ENCODE measurements at places on chromosomes 16 and 17.

DNA sequence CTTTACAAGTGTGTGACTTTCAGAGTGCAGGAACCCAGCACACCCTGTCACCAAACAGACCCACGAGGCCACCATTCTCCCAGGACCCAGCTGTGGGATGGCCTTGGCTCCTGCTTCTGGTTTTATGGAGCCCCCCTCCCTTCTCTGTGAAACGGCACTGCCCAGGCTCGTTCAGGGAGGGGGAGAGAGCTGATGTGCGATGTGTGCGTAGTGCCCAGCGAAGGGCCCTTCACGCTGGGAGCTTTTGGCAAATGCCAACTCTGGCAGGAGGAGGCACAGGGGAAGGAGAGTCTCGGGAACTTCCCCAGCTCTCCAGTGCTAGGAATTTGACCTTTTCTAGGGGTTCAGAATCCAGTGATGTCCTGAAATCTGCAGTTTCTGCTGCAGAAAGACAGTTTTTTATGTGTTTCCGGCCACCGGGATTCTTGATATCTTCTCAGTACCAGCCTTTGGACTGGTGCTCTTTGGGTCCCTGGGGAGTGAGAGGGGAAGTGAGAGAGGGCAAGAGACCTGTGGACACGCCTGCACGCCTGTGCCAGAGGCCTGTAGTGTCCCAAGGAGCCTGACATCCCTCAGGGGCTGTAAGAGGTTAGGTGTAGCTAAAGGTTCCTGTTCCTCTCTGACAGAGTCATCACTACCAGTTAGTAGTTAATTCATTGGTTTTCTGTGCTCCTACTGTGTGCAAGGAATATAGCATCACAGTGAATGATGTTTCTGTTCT is 45.1 kb downstream of the CMIP start:
- no peak for DNase-seq

DNA sequence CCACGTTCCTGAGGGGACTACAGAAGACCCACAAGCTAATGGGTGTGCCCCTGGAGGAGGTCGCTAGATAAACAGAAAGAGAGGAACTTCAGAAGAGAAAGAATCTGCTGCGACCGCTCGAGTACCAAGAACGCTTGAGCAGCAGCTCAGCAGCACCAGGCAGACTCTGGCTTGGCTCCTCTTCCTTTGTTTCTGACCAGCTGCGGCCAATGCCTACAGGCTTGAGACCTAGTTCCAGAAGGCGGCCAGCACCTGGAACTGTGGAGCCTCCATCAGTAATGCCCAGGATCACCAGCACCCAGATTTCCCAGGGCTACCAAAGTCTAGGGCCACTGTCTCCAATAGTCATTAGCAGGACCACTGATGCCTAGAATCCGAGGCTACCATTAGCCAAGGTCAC is 26.0 kb upstream of the GOSR2 start:
- DNase-seq, result no peak

GRCh38 chr17:47315451-47316266 is 8.1 kb upstream of the EFCAB13 start:
- DNase-seq, result peak; percentile 48

GRCh38 chr17:8091033-8091687 is 3.6 kb upstream of the ALOX12B start:
- DNase-seq, result no peak

- no peak for DNase-seq
These were observed 4.6 kb upstream of the CD7 start for GRCh38 chr17:82321947-82322466.

- DNase-seq, result no peak
These were observed 26.2 kb upstream of the ZNF652 start for GRCh38 chr17:49388290-49388640.

- DNase-seq, result peak; percentile 63
These were observed 102.7 kb downstream of the ABCC6 start for GRCh38 chr16:16120382-16121184.

DNA sequence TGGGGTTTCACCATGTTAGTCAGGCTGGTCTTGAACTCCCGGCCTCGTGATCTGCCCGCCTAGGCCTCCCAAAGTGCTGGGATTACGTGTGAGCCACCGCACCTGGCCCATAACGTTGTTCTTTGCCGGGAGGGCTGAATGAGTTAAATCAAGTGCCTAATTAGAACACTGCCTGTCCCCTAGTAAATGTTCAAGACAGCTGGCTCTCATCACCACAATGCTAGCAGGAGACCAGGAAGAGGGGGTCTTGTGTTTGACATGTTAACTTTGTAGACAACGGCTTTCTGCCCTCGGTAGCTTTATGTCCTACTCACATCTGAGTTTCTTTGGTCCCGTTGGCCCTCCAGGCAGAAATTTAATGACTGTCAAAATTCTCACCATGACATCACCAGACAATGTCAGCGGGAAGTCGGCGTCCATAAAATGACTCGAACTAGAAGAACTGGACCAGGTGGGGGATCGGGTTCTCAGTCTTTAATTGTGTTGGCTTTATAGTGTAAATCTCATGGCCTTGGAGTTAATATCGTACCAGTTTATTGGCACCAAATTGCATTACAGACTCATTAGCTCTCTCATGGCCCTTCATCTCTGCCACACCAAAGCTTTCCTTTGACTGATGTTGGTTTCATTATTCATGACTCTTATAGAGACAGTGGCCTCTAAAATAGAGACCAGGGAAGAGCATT is 11.4 kb upstream of the ITPRIPL2 start:
- DNase-seq, result no peak

DNA sequence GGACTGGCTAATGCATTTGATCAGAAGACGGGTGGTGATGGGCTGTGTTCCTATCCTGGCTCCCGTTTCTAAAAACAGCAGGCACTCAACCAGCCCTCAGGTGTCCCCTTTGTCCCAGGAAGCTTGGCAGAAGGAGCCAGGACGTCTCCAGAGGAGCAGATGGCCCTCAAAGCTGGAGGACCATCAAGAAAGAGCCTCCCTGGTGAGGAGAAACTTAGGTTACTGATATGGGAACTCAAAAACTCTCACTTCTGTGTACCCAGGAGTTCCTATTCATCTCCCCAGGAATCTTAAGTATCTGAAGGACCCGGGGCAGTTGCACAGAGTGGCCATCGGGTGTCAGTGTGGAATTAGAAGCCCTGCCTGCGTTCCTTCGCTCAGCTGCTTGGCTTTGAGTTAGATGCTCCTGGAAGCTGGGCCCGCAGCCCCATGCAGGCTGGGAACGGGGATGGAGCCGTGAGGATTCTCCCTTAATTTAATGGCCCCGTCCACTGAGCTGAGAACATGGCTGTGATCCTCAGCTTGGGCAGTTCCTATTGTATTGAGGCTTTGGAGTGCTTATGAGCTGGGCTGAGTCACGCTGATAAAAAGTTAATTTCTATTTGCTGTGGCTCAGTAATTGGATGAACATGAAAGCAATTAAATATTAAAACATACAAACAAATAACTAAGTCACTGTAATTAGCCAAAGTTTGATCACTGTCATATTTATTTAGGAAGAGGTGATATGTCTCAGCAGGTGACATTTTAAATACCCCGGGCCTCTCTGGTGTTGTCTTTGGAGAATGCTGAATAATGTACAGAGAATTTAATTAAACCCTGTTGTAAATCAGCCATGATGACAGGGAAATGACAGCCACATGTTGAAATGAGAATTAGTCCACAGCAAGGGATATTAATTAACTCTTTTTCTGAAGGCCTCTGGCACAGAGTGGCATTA is 402.1 kb downstream of the SEC14L1 start:
- peak; percentile 71 for DNase-seq

DNA sequence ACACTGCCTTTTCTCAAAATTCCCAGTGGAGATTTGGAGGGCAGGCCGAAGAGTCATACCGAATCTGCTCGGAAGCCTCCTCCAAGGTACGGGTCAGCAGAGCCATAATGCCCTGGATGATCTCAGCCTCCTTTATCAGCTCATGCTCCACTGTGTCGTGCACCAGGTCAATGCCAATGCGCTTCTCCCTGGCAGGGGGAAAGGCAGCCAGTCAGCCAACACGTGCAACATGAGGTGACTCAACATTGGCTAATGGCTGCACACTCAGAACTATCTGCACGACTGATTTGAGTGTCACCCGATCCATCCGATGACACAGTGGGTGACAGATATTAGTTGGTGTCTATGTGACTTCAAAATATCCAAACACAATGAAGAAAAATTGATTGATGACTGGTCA is 15.8 kb downstream of the TEKT1 start:
- no peak for DNase-seq

DNA sequence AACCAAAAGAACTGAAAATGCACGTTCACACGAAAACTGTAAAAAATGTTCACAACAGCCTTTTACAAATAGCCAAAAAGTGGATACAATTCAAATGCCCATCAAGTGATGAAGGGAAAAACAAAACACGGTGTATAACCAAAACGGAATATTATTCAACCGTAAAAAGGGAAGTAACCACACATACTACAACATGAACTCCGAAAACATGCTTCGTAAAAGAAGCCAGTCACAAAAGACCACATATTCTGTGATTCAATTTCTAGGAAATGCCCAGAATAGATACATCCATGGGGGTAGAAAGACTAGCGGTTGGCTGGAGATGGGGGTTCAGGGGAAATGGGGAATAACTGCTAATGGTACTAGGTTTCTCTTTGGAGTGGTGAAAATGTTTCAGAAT is 81.5 kb upstream of the TRAP1 start:
- DNase-seq, result no peak

GRCh38 chr17:39660397-39661385 is 4.5 kb upstream of the TCAP start:
- DNase-seq, result no peak

- no peak for DNase-seq
These were observed 909 bp upstream of the RSL1D1 start for GRCh38 chr16:11852092-11852809.

- no peak for DNase-seq
These were observed 23.8 kb downstream of the C17orf100 start for GRCh38 chr17:6675201-6675825.

DNA sequence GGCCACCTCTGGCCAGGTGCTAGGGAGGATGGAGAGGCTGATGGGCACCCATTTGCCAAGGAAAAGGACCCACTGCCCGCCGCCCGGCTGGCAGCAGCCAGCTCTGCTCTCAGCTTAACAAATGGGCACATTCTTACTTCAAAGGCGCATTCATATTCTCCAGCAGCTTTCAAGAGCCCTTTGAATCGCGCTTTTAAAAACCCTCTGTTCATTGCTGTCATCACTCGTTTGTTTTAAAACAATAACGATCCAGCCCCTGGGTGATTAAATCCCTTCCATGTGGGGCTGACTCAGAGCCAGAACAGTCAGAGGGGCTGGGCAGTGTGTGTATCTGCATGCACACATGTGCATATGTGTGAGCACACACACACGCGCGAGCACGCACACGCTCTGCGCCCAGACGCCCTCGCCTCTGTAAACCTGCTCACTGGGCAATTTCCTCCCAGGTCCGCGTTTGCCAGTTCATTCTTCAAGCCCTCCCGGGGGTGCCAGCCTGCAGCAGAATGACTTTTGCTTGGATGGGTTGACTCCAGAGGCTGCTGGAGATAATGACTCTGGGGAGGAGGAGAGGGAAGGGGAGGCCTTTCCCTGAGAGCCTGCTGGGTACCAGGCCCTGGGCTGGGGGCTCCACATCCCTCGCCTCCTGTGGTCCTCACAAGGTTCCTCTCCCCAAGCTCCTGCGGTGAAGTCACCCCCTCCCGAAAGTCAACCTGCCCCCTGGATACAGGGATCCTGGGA is 133.1 kb downstream of the SDK2 start:
- DNase-seq, result peak; percentile 14

- no peak for DNase-seq
These were observed 85.1 kb upstream of the TBX2 start for GRCh38 chr17:61314368-61315078.

GRCh38 chr17:53912117-53912516 is 89.4 kb downstream of the KIF2B start:
- DNase-seq, result no peak

DNA sequence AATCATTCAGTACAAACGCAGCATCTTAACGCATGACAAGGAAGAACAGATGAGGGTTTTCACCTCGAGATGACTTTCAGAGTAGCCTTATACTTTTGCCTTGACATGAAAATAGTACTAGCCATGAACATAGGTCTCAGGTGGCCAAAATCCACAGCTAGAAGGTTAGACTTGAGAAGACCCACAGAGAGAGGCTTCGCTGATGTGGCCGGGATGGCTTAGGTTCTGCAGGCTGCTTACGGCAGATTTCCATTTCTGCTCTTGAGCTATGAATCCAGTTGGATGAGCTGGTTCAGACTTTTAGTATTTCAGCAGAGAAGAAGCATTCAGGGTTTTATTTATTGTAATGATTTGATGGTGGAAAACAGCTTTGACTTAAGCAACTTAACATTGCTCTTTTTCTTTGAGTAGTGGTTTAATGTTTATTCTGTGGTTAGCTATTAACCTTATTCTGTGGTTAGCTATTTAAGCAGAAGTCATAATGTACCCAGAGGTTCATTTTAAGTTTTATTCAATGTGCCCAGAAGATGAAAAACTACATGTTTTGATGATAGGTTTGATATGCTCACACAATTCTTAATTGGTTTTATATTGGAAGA is 7.6 kb downstream of the KRT24 start:
- no peak for DNase-seq

DNA sequence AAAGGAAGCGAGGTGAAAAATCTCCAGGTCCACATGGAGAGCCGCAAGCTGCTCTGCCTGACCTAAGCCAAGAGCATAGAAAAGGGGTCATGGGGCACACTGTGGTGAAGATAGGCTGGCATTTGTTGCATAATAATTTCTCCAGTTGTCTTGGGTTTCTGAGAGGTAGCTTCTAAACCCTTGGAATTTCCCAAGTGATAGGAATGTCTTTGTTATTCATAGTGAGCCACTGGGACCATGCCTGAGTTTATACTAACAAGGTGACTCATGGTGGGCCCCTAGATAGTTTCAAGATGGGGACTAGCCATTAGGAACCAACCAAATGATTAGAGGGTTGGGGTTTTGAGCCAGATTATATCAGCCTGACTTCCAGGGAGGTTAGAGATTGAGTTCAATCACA is 25.6 kb downstream of the SOST start:
- no peak for DNase-seq

DNA sequence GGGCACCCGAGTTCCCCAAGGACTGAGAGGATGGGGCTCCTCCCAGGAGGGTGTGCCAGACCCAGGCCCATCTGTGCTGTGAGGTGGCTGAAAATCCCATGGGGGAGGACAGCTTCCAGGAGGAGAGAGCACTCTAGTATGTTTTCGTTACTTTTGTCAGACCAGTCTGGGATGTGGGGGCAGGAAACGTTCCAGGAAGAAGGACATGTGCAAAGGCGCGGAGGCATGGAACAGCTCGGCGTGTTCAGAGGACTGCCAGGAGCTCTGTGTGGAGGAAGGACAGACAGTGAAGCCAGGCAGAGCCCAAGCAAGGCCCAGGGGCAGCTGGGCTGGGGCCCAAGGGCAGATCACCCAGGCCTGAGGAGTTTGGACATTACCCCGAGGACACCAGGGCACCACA is 7.0 kb downstream of the CA4 start:
- DNase-seq, result no peak

DNA sequence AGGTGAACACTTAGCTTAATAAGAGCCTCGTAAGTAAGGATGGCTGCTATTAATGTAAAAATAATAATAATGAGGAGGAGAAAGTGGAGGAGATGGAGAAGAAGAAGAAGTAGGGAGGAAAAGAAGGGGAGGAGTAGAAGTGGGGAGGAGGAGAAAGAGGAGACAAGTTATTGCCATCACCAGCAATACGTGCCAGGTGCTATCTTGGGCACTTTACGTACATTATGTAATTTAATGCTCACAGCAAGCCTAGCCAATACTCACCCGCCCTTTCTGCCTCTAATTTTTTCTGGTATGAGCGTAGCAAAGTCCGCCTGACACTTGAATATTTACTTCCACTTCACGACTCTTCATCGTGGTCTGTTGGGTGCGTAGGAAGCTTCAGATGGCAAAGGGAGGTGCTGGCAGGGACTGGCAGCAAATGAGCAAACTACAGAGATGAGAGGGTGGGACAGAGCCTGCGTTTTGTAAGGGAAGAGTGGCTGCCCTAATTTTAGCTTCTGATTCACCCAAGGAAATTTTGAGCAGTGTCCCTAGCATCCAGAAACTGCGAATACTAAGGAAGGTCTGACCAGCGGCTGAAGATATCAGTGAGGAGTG is 42.1 kb upstream of the CDH13 start:
- no peak for DNase-seq
